Bronchial epithelial cell (primary cell): ENCODE measurements at places on chromosomes 7 and 10. TPM values are rescaled to one million over a fixed set of nuclear protein-coding genes. Genes with fewer than 3 reads are reported as not detected.

Gene TMEM213
- not detected in 2 replicates for total RNA-seq

Gene UPK3B
- total RNA-seq = 0.26 and 2.6 TPM in 2 replicates

Gene RBM17
- 33.2 and 45.4 TPM in 2 replicates for total RNA-seq

Gene LFNG
- 4.5 and 6.8 TPM in 2 replicates for total RNA-seq

Gene NAPEPLD
- 1.4 and 2.6 TPM in 2 replicates for total RNA-seq

Gene OPN1SW
- not detected in 2 replicates for total RNA-seq

Gene CTNNA3
- under 0.01 TPM in 1 of 2 replicates, not detected in the other for total RNA-seq

Gene ZNF273
- 2.6 and 3.1 TPM in 2 replicates for total RNA-seq

Gene HMX3
- total RNA-seq = 0.13 TPM in 1 of 2 replicates, not detected in the other

Gene SLC18A3
- total RNA-seq = not detected in 2 replicates

Gene TMEM229A
- not detected in 2 replicates for total RNA-seq

Gene SNX10
- total RNA-seq = 0.53 and 1.0 TPM in 2 replicates

Gene CRPPA
- total RNA-seq = 0.26 and 0.64 TPM in 2 replicates

Gene ITPRID1
- not detected in 2 replicates for total RNA-seq

Gene CNNM1
- total RNA-seq = under 0.01 TPM in 1 of 2 replicates, not detected in the other

Gene SFMBT2
- total RNA-seq = under 0.01 TPM in 2 replicates

Gene SAMD9L
- under 0.01 and 0.64 TPM in 2 replicates for total RNA-seq

Gene SKIDA1
- total RNA-seq = under 0.01 and 0.13 TPM in 2 replicates

Gene EPHA1
- total RNA-seq = 19.0 and 51.5 TPM in 2 replicates

Gene ZNF804B
- not detected in 2 replicates for total RNA-seq

Gene VAX1
- total RNA-seq = not detected in 2 replicates

Gene CRYGN
- total RNA-seq = not detected in 2 replicates

Gene CDNF
- total RNA-seq = 0.79 and 1.3 TPM in 2 replicates

Gene GNGT1
- total RNA-seq = not detected in 2 replicates

Gene FRMD4A
- total RNA-seq = 0.90 and 3.2 TPM in 2 replicates

Gene SMARCD3
- 2.1 and 4.9 TPM in 2 replicates for total RNA-seq

Gene ZNF655
- total RNA-seq = 46.6 and 51.1 TPM in 2 replicates

Gene DNAAF5
- 9.6 and 9.7 TPM in 2 replicates for total RNA-seq

Gene MYL10
- total RNA-seq = not detected in 2 replicates

Gene SLC25A40
- 2.6 and 3.9 TPM in 2 replicates for total RNA-seq

Gene FAM107B
- total RNA-seq = 18.7 and 18.8 TPM in 2 replicates

Gene SUN3
- total RNA-seq = 0.51 and 0.79 TPM in 2 replicates

Gene PRRT4
- total RNA-seq = under 0.01 and 0.13 TPM in 2 replicates

Gene NUTM2E
- total RNA-seq = 0.13 TPM in 1 of 2 replicates, not detected in the other

Gene TACC2
- 13.4 and 36.7 TPM in 2 replicates for total RNA-seq

Gene POLR1F
- total RNA-seq = 12.3 and 21.1 TPM in 2 replicates

Gene ZNF92
- 4.0 and 4.5 TPM in 2 replicates for total RNA-seq

Gene CYP26C1
- under 0.01 TPM in 2 replicates for total RNA-seq

Gene CDH23
- total RNA-seq = 0.13 TPM in 1 of 2 replicates, not detected in the other

Gene AKR1B15
- total RNA-seq = under 0.01 and 0.13 TPM in 2 replicates

Gene CFAP46
- total RNA-seq = 0.26 and 0.38 TPM in 2 replicates

Gene PTPRE
- total RNA-seq = 5.9 and 7.9 TPM in 2 replicates

Gene SLC26A4
- total RNA-seq = 0.53 and 1.3 TPM in 2 replicates

Gene NRCAM
- 0.26 and 0.51 TPM in 2 replicates for total RNA-seq

Gene MMD2
- total RNA-seq = not detected in 2 replicates

Gene HOXA10
- not detected in 2 replicates for total RNA-seq

Gene ASAH2
- 0.77 and 1.6 TPM in 2 replicates for total RNA-seq

Gene TMEM273
- total RNA-seq = not detected in 2 replicates

Gene TRIL
- under 0.01 TPM in 1 of 2 replicates, not detected in the other for total RNA-seq
